ENCODE measurements at places on chromosomes 2 and 18. TPM values are rescaled to one million over a fixed set of nuclear protein-coding genes. Genes with fewer than 3 reads are reported as not detected.

DNA sequence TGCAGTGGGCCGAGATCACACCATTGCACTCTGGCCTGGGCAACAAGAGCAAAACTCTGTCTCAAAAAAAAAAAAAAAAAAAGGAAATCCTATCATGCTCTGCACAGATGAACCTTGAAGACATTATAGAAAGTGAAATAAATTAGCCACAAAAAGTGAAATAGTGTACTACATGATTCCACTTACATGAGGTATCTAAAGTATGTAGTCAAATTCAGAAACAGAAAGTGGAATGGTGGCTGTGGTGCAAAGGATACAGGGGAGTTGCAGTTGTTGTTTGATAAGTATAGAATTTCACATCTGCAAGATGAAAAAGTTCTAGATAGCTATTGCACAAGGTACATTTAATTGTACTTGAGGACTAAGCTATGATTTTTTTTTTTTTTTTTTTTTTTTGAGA lies 5.2 kb downstream of the ZRANB3 start:
- no peak for DNase-seq
- H3K27ac ChIP-seq: no peak overlapping the region
- H3K4me3 ChIP-seq: no peak overlapping the region
- H3K4me1 ChIP-seq: peaks cover 18% of the 10 kb centered on the region
- no peaks in the 10 kb centered on the region for H3K27me3 ChIP-seq

The MBP gene
- 67.8 TPM for total RNA-seq

The MAP4K3 gene
- total RNA-seq: 11.5 TPM

GRCh38 chr2:22554453-22554852 lies 830.5 kb upstream of the KLHL29 start:
- H3K4me3 ChIP-seq: no peak overlapping the region
- no peak for DNase-seq
- no peaks in the 10 kb centered on the region for H3K36me3 ChIP-seq
- no peaks in the 10 kb centered on the region for H3K4me1 ChIP-seq

GRCh38 chr2:62287899-62288880 lies 92.3 kb downstream of the B3GNT2 start:
- H3K4me3 ChIP-seq: no peak overlapping the region
- no peaks in the 10 kb centered on the region for H3K4me1 ChIP-seq
- no peaks in the 10 kb centered on the region for H3K36me3 ChIP-seq
- no peaks in the 10 kb centered on the region for H3K27me3 ChIP-seq
- no peak for DNase-seq
- H3K27ac ChIP-seq: no peak overlapping the region

GRCh38 chr2:190863946-190864345 lies 16.7 kb upstream of the GLS start:
- no peak overlapping the region for H3K27ac ChIP-seq
- H3K4me1 ChIP-seq: no peaks in the 10 kb centered on the region
- no peaks in the 10 kb centered on the region for H3K36me3 ChIP-seq
- H3K27me3 ChIP-seq: no peaks in the 10 kb centered on the region

Measured in Karpas-422 (cell line).